T-helper 9 cell (primary cell): ENCODE measurements at places on chromosomes 3 and 15.

DNA sequence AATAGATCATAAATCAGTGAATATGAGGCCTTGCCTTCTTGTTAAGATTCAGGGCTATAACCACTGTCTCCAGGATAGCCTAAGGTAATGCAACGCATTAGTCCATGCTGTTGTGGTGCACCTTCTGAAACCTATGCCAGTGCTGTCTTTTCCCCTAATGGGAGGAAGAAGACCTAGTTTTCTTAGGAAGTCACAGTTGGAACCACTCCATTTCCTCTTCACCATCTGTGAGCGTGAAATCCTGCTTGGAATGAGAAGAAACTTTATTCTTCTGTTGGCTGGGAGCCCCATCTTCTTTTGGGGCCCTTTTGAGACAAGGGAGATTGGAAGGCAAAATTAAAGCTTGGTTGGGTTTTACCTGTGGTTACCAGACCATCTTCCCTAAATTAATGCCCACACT, 25.9 kb upstream of the SLC7A14 start:
- no peak for DNase-seq

- no peak for DNase-seq
Observed at GRCh38 chr3:1026395-1026794, 66.4 kb upstream of the CNTN6 start.

GRCh38 chr3:187957582-187957981, 196.4 kb upstream of the LPP start:
- DNase-seq, result no peak

GRCh38 chr15:70508561-70509281, 254.6 kb downstream of the UACA start:
- DNase-seq, result no peak

- DNase-seq, result no peak
Observed at GRCh38 chr3:72017935-72018334, 233.0 kb upstream of the PROK2 start.

DNA sequence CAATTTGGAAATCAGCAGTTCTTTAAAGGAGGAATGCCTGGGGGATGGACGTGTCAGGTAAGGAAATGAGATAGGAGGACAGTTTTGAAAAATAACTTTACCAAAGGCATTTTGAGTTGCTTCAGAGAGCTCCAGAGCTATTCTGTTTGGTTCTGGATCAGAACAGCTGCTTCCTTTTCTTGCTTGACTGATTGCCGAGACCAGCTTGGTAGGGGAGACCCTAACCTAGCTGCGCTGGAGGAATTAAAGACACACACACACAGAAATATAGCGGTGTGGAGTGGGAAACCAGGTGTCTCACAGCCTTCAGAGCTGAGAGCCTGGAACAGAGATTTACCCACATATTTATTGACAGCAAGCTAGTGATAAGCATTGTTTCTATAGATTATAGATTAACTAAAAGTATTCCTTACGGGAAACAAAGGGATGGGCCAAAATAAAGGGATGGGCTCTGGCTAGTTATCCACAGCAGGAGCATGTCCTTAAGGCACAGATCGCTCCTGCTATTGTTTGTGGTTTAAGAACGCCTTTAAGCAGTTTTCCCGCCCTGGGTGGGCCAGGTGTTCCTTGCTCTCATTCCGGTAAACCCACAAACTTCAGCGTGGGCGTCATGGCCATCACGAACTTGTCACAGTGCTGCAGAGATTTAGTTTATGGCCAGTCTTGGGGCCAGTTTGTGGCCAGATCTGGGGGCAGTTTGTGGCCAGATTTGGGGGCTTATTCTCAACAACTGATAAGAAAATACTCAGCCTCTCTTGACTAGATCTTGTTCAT, 556.0 kb downstream of the ROBO1 start:
- no peak for DNase-seq

- DNase-seq, result no peak
Observed at GRCh38 chr3:42442640-42443039, 32.2 kb upstream of the LYZL4 start.

DNA sequence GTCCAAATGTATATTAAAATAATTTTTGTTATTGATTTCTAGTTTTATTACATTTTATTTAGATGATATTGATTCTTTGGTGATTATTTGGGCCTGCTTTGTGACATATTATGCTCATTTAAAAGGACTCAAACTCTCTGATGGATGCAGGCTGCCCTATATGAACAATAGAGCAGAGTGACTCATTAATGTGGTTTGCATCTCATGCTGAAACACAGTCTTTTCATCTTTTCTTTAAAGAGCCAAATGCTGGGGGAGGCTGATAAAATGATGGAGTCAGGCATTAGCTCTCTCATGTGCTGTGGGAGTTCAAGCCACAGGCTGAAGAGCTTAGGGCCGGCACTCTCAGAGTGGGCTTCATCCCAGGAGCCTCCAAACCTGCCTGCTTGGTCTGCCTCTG, 7.2 kb downstream of the PLA1A start:
- DNase-seq, result no peak

DNA sequence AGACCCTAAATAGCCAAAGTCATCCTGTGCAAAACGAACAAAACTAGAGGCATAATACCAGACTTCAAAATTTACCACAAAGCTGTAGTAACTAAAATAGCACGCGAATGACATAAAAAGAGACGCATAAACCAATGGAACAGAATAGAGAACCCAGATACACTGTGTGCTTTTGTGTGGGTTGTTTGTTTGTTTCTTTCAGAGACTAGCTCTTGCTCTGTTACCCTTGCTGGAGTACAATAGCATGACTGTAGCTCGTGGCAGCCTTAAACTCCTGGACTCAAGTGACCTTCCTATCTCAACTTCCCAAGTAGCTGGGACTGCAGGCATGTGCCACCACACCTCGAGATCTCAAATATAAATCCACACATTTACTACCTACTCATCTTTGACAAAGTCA, 1314.6 kb upstream of the GBE1 start:
- DNase-seq, result no peak

GRCh38 chr3:10454907-10455544, 50.4 kb downstream of the ATP2B2 start:
- no peak for DNase-seq

GRCh38 chr3:50912746-50913145, 238.0 kb downstream of the DOCK3 start:
- no peak for DNase-seq

GRCh38 chr3:30318110-30318509, 288.3 kb upstream of the TGFBR2 start:
- DNase-seq, result no peak

DNA sequence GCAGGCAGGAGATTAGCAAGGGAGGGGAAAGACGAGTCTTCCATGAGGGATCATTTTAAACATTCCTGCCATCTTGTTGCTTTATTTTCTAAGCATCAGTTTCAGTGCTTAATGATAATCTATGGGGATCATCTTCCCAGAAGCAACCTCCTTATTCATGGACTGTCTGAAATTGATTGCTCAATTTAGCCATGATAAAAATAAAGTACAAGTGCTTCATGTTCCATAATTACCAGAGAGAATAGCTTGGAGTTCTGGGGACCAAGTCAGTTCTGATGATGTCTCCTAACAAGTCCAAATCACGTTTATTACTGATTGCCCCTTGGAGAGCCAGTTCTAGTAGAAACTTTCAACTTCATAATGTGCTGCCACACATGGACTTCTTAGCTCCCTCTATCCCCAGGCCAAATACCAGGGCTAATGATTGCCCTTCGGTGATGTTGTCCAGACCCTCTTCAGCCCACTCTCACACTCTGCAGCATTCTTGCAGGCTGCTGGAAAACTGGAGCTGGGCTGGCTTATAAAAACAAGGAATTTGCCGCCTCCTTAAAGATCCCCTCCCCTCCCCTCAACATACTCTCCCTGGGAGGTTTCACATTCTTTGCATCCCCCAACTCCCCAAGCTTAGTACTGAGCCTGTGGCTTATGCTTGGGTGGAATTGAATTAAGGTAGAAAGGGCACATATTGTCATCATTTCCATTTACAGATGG, 222.1 kb upstream of the ADAMTS9 start:
- no peak for DNase-seq

DNA sequence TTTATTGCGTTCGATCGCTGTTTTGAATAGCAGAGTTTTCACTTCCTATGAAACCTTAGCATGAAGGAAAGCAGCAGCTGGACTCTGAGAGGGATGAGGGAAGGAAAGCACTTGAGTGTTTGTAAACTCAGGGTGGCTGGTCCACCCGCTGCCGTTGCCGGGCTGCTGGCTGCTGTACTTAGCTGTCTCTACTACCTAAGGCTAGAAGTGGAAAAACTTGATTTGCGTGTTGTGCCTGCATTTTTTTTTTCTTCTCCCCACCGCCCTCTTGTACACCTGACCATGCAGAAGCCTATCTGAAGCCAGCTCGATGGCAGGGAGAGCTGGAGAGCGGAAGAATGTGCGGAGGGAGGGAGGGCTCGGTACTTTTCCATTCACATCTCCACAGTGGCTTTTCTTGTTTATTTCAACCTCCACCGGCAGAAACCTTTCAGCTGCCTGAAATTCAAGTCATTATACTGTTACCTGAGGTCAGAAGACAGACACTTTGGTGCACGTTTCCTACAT, 4.8 kb upstream of the BCL6 start:
- DNase-seq, result no peak

DNA sequence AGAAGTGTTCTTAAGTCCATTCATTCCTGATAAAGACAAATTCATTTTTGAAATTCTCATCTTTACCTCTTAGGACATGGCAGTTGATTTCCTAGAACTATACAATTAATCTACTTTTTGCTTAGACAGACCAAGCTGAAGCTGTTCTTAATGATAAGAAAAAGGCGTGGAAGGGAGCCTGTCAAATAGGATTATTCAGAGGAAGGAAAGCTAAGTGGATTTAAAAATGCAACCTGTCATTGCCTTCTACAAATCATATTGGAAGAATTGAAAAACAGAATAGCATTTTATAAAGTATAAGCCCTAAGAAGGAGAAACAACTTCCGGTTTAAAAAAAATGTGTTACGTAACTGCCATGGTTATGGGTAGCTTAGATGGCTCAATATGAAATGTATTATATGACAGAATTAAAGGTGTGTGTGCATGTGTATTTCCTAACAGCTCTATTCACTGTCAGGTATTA, 81.2 kb upstream of the RAP2B start:
- DNase-seq, result no peak

- DNase-seq, result peak; percentile 60
Observed at GRCh38 chr3:46812237-46812791, 50.9 kb downstream of the MYL3 start.

DNA sequence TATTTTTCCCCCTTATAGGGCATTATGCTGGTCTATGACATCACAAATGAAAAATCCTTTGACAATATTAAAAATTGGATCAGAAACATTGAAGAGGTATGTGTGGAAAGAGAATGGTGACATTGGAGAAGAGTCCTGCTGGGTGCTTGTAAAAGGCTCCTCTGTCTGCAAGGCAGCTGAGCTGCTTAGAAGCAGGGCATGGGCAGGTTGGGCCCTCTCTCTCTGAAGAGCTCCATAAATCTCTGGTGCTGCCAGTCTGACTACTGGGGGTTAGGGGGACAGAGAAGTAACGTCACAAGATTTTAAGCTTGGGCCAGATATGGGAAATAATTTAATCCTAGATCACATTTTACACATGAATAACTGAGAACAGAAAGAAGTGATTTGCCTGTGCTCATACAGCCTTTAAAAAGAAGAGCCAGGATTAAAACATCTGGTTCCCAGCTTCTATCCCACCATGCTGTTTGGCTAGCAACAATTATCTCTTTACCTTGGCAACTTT, 21.9 kb upstream of the APH1B start:
- no peak for DNase-seq
